Peyer's patch (tissue), 4 donors: ENCODE measurements at places on chromosomes 5 and 9. TPM values are rescaled to one million over a fixed set of nuclear protein-coding genes. Genes with fewer than 3 reads are reported as not detected.

DNA sequence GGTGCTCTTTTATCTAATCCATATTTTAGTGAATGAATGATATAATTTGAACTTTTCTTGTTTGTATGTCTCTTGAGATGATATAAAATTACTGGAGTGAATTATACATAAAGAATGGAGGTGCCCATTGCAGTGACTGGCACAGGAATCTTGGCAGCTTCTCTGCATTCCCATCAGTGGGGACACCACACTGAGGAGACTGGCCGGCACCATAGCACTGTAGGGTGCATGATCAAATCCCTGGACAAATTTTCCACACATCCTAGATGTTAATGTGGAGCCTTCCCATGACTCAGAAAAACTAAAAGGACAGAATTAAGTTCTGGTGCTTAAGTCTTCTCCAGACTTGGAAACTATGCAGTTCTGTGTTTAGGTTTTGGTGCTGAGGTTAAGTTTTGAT lies 124.1 kb downstream of the CEP120 start:
- DNase-seq: no peak

GRCh38 chr5:88772831-88773230 lies 110.2 kb downstream of the MEF2C start:
- no peak for DNase-seq

- no peak for DNase-seq
Measured at GRCh38 chr9:35937227-35937626, 20.7 kb downstream of the OR2S2 start.

GRCh38 chr5:45672271-45672670 lies 23.9 kb downstream of the HCN1 start:
- DNase-seq: no peak

DNA sequence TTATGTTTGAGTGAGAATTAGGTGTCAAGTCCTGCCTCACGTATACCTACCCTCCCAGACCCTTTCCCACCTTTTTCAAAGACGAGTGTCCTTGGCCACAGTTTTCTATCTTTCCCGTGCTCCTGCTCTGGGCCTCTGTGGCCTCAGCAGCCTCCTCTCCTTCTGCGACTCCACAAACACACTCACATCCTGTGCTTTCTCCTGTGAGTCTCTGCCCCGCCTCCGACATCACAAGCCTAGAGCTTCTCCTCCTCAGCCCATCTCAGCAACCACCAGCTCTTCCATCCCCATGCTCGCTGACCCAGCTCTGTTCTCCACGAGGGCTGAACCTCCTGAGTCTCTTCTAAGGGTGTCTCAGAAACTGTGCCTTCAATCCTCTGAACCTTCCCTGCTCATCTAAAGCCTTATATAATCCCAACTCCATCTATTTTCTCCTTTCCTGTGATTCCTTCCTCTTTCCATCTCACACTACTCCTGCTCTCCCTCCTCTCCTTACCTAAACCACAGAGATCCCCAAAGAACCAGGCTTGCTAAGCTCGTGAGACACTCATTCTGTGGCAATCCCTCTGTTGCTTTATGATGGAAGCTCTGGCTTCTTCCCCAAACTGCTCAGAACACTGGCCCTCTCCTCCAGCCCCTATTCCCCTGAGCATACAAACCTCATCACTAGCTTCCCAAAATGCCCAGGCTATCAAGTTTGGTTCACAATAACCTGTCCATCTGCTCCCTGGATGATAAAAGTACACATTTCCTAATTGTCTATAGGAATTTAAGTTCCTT lies 55.2 kb downstream of the RASEF start:
- no peak for DNase-seq

- no peak for DNase-seq
Measured at GRCh38 chr9:36143245-36143641, 6.7 kb downstream of the GLIPR2 start.

DNA sequence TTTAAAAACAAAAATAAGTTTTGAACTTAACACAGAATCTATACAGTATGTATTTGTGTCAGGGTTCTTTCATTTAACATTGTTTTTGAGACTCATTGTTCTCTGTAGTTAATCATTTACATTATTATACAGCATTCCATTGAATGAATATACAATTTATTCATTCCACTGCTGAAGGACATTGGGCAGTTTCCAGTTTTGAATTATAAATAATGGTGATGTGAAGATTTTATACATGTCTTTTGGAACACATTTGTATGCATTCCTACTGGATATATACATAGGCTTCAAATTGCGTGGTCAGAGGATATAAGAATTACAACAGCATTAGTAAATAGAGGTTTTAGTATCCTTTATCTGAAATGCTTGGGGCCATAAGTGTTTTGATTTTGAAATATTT lies 72.0 kb downstream of the CEP120 start:
- no peak for DNase-seq

DNA sequence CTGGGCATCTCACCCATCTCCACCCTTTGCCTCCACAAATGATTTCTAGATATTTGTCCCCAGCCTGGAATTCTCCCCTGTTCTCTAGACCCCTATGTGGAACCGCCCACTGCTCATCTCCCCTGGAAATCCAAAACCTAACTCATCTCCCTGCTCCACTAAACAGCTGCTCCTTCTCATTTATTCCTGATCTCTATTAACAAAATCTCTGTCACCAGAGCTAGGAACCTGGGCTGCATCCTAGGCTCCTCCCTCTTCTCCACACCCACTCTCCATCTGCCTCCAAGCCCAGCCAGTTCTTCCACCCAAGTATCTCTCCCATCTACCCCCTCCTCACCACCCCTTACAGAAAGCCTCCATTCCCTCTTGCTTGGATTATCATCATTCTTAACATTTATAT lies 24.0 kb upstream of the SYNPO start:
- no peak for DNase-seq

DNA sequence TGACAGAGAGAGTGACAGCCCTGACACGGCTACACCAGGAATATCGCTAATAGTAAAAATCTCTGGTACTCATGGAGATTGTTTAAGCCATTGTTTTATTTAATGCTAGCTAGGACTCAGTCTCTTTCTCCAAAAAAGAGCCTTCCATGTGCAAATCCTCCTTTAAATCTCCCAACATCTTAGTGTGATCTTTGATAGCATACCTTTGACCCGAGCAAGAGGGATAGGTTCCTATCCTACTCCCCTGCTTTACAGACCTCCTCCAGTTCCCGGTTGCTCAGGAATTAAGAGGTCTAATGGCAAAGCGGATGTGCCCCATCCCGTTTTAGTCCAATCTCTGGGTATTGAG lies 663 bp upstream of the FRMD3 start:
- no peak for DNase-seq

GRCh38 chr9:99818500-99818899 lies 3.2 kb upstream of the NR4A3 start:
- DNase-seq: no peak

DNA sequence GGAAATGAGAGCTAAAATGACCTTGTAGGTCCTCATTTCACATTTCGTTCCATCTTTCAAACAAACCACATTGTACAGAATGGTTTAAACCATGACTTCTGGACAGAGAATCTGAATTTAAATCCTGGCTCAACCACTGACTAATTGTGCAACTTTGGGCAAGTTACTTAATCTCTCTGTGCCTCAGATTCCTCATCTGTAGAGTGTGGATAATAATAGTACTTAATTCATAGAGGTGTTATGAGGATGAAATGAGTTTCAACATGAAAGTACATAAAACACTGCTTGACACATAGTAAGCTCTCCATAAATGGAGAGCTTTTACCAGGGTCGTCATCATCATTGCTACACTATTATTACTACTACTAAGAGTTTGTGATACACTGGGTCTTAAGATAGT lies 46.3 kb upstream of the FOXE1 start:
- no peak for DNase-seq

DNA sequence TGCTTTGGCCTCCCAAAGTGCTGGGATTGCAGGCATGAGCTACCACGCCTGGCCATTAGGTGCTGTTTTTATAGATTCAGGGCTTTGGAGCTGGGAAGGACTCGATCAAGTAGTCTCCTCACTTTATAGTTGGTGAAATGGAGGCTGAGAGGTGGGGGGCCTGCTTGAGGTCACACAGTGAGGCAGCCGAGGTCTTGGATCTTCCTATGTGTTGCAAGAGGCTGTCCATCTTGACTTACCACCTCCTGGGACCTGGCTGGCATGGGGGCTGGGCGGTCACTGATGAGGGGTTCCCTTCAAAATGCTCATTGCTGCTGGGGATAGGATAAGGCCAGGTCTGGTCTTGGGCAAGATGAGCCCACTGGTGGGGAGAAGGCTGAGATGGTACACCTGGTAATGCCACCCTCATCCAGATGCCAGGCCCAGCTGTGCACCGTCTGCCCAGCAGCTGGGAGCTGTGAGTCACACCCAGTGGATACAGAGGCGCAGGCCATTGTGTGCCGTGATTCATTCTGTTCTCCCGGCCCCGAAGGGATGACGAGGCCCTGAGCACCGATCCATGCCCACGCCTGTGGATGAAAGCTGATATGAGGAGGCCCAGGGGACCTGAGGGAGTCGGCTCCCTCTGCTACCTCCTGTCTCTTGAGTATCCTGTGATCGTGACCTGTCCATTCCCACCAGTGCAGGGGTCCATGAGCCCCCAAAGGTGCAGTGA lies 10.5 kb upstream of the NDST1 start:
- DNase-seq: no peak

GRCh38 chr5:67413721-67414120 lies 217.1 kb upstream of the CD180 start:
- no peak for DNase-seq

DNA sequence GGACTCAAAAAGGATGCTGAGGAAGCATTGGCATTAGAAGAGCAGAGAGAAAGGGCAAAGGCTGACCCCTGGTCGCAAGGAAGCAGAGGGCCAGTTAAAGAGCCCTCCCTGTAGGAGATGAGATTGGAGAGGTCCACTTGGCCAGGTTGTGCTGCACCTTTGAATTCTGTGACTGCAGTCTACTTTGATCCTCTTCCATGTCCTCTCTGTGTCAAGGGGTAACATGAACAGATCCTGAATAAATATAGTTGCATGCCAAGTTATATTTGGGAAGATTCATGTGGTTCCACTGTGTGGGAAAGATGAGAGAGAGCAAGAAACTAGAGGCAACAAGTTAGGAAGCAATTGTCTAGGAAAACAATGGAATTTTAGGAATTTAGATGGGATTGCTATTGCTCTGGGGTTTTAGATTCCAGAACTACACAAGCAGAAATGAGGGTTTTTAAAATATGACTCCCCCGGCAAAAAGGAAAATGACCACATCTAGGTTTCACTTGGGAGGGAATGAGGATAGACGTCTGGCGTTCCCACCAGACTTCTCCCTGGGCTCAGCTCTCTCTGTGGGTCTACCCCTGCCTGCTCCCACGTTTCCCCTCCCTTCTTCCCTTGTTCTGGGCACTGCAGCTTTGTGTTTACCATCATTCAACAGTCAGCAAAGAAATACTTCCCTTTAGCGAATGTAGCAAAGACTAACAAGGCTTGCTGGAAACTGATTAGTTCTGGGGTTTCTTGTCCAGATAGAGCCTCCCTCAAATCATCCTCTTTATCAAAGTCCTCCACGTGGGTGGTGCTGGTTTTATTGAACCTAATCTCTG lies 63.6 kb downstream of the SNX18 start:
- DNase-seq: no peak

DNA sequence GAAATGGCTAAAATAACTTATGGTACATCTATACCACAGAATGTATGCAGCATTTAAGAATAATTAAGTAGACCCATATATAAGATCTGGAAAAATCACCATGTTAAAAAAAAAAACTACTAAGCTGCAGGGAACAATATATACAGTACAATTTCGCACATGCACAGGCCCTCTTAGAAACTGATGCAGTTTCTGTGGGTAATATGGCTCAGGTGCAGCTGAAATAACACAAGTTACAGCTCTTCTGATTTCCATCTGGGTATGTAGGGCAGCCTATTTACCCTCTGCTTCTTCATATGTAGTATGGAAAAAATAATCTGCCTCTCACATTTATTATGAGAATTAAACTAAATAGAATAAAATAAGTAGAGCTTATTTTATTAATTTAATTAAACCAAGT lies 82.9 kb downstream of the YIPF5 start:
- DNase-seq: no peak

GRCh38 chr5:16733331-16734006 lies 116.7 kb upstream of the RETREG1 start:
- DNase-seq: no peak

DNA sequence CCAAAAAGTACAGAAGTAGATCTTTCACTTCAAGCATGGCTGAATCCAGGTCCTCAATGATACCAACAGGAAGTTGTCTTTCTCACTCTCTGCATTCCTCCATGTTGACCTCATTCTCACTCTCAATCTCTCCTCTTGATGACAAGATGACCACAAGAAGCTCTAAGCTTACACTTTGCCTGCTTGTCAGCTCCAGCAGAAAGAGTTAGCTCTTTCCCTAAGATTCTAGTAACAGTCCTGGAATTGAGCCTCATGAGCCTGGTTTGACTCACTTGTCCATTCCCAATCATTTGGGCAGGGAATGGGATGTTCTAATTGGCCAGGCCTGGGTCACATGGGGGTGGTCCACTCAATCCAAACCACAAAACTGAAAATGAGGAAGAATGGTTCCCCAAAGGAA lies 3.3 kb upstream of the CLTA start:
- DNase-seq: no peak

DNA sequence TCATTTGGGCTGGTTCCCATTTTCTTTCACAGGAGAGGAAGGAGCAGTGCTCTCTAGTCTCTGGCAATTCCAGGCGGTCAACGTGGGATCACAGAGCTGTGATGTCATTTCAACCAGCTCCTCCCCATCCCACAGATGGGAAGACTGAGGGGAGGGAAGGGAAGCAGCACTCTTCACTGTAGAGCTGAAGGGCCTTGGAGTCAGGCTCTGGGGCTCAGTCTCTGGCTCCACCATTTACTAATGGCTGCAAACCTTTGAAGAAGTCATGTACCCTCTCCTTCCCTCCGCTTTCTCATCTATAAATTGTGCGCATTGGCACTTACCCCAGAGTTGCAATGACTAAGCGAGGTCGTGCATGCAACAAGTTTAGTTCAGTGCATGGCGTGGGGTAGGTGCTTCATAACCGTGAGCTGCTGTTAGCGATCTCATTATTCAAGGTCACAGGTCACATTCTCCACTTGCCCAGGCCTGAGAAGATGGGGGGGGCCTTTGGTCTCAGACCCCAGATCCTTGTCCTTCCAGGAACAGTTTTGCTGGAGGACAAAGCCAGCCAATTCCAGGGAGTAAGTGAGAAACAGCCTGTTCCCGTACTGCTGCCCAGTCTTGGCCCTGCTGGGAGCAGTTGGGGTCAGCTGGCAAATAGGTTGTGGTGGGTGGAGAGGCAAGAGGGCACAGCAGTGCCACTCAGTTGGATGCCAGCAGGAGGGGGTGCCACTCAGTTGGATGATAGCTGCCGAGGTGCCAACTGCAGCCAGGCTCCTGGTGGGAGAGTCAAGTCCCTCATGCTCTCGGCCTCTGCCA lies 136.7 kb downstream of the RGS3 start:
- DNase-seq: no peak

Gene SPINK7
- not detected for total RNA-seq

Gene CREBRF
- 37.9 TPM for total RNA-seq

Gene GABRB2
- 3.2 TPM for total RNA-seq

Gene HTR1A
- total RNA-seq: not detected

Gene PCDHGC5
- total RNA-seq: 0.95 TPM

Gene IL31RA
- not detected for total RNA-seq

Gene CYSRT1
- 1.9 TPM for total RNA-seq

Gene RACK1
- total RNA-seq: 1,931 TPM

Gene CDX1
- total RNA-seq: 177 TPM

Gene PCDHGC4
- 4.8 TPM for total RNA-seq

Gene PTRH1
- total RNA-seq: not detected

Gene IFNA21
- not detected for total RNA-seq
